Type B pancreatic cell (in vitro differentiated cells): ENCODE measurements at places on chromosomes 2 and 18.

DNA sequence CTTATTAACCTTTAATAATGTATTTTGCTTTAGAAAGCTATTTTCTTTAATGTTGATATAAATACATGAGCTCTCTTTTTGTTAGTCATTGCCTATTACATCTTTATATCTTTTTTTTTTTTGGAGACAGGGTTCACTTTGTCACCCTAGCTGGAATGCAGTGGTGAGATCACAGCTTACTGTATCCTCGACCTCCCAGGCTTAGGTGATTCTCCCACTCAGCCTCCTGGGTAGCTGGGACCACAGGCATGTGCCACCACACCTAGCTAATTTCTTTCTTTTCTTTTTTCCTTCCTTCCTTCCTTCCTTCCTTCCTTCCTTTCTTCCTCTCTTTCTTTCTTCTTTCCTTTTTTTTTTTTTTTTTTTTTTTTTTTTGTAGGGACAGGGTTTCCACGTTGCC lies 15.4 kb downstream of the NAB1 start:
- DNase-seq = no peak

DNA sequence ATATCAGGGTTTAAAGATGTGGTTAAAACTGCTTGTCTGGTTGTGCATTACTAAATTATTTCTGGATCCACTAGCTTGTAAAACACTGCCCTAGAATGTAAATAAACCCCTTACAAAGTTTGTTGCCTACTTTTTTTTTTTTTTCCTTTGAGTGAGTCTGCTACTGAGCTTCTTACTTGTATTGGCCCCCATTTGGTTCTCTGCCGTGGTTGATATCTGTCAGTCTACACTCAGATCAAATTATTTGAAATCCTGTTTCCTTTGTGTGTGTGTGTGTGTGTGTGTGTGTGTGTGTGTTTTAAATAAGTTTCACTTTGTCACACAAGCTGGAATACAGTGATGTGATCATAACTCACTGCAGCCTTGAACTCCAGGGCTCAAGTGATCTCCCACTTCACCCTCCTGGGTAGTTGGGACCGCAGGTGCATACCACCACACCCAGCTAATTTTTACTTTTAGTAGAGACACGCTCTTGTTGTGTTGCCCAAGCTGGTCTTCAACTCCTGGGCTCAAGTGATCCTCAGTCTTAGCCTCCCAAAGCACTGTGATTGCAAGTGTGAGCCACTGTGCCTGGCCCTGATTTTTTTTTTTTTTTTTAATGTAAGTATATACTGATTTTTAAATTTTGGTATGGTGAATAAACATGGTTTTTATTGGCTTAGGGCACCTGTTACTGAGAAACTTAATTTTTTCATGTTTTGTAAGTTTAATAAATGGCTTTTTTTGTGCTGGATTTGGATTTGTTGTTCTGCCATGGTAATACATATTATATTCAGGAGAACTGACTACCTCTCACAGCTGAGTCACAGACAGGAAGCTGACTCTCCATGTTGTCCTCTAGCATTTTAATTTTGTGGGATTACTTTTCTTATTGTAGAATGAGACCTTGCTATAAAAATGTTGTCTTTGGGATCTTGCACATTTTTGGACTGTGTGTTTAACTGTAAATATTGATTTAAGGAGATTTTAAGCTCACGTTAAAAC lies 48.5 kb downstream of the MAP4K4 start:
- DNase-seq = no peak

DNA sequence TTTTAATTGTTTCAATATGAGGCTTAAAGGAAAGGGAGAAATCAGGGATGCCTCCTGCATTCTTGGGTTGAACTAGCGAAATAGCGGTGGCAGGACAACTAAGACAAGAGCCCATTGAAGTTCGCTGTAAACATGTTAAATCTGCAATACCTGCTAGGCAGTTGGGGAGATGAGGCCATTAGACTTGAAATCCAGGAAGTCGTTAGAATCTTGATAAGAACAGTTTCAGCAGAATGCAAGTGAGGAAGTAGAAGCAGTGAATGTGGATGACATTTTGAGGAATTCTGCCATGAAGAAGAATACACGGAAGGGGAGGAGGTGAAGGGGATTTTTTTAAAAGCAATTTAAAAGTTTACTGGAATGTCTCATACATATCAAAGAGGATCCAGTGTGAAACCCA lies 109.7 kb downstream of the LPIN1 start:
- no peak for DNase-seq

- no peak for DNase-seq
These were observed 1409.3 kb upstream of the CDH2 start for GRCh38 chr18:29586210-29586609.
